Lung microvascular endothelial cell (primary cell): ENCODE measurements at places on chromosomes 4 and X. TPM values are rescaled to one million over a fixed set of nuclear protein-coding genes. Genes with fewer than 3 reads are reported as not detected.

DNA sequence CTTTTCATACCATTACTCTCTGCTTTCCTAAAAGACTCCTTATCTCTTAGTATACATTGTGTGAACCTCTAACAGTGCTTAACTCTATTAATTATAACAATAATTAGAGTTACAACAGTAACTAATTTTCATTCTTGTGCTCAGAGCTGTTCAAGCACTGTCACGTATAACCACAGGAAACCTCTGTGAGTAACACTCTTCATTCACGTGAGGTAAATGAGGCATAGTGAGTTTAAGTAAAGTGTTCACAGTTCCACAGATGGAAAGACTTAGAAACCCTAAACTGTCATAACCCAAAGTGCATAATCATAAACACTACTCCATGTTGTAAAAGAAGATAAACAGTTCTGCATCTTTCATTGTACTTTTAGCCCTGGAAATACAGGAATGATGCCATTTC is 222.4 kb downstream of the CCSER1 start:
- DNase-seq, result no peak

The FAT1 gene
- 0.60 and 1.7 TPM in 2 replicates for total RNA-seq

DNA sequence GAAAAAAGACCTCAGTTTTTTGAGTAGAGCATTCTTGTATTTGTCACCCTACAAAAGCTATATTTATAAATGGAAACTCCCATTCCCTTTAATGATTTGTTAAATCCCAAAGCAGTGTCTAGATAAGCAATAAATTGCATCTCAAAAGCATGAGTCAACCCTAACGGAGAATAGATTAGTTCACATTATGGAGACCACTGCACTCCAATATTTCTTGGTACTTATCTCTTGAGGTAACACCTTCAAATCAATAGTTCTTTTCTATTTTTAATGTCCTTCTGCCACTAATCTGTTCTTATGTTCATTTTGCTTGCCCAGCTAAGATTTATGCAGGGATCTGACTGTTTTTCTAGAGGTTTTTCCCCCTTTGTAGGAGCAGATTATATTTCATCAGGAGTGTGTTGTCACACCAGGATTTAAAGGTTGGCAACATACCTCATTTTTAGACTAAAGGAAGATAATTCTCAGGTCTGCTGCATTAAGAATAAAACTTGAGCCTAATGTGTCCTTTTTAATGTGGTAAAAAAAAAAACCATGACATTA is 91.4 kb upstream of the ADGRG2 start:
- no peak for DNase-seq

The ZCCHC18 gene
- total RNA-seq, result 0.87 and 1.4 TPM in 2 replicates

DNA sequence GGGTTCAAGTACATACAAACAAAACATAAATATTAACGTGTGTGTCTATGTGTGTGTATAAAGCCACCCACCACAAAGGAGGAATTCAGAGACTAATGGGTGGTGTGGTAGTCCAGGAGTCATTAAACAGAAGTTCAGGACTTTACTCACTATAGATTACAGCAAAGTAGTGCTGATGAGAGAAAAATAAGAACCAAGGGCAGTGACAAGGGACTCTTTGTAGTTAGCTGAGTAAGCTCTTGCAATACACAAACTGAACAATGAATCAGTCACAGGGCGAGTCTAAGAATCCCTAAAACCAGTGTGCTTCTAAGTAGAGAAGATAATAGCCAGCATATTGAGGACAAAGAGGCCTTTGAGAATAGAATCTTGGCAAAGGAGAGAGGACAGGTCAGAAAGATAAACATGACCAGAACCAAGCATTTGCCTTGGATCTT is 232.4 kb downstream of the PPP3CA start:
- DNase-seq, result no peak

- no peak for DNase-seq
Observed at GRCh38 chr4:52195869-52196268, 144.8 kb downstream of the SPATA18 start.

The INTS6L gene
- total RNA-seq, result 0.44 and 0.60 TPM in 2 replicates

GRCh38 chr4:17578482-17578891 is 1.5 kb downstream of the LAP3 start:
- DNase-seq, result no peak

The BANK1 gene
- total RNA-seq, result under 0.01 TPM in 1 of 2 replicates, not detected in the other

- DNase-seq, result no peak
Observed at GRCh38 chrX:69539437-69539836, 35.3 kb downstream of the NALF2 start.

DNA sequence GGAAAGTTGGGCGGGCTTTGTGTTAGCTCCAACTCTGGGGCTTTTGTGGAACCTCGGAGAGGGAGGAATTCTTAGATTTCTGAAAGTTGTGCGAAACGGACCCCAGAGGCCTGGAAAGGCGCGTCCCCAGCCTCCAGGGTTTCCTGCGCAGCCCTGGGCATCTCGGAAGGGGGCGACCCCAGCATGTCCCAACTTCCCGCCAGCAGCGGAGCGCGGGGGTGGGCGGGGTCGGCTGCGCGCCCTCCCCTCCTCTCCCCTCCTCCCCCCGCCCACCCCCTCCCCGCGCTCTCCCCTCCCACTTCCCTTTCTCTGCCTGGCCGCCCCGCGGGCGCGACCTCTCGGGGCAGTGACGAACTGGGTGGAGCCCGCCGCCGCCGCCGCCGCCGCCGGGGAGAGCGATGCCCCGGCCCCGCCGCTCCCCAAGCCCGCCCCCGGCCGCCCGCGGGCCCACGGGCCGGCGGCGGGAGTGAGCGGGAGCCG is 16.8 kb downstream of the PTTG2 start:
- DNase-seq, result peak; percentile 71

DNA sequence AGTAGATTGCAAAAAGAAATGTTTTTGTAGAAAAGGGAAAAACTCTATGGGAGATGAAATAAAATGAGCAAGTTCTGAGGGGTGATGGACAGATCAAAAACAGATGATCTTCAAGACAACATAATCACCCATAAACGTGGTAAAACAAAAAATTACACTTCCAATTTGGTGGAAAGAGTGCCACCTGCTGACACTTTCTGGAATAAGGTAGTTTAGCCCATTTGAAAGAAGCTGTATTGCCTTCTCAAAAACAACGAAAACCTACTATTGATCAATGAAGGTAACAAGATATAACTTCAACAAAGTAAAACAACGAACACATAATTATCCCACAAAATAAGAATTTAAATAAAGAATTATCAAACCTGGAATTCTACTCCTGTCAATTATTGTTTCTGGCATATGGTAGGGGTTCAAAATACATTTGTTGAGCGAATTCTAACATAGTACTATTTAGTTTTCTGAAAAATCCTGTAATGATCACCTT is 2.5 kb downstream of the COQ2 start:
- peak; percentile 75 for DNase-seq

The ARHGAP6 gene
- under 0.01 and 0.22 TPM in 2 replicates for total RNA-seq

The SEPTIN11 gene
- 107 and 161 TPM in 2 replicates for total RNA-seq

GRCh38 chr4:113692809-113693411 is 68.6 kb downstream of the CAMK2D start:
- DNase-seq, result no peak

DNA sequence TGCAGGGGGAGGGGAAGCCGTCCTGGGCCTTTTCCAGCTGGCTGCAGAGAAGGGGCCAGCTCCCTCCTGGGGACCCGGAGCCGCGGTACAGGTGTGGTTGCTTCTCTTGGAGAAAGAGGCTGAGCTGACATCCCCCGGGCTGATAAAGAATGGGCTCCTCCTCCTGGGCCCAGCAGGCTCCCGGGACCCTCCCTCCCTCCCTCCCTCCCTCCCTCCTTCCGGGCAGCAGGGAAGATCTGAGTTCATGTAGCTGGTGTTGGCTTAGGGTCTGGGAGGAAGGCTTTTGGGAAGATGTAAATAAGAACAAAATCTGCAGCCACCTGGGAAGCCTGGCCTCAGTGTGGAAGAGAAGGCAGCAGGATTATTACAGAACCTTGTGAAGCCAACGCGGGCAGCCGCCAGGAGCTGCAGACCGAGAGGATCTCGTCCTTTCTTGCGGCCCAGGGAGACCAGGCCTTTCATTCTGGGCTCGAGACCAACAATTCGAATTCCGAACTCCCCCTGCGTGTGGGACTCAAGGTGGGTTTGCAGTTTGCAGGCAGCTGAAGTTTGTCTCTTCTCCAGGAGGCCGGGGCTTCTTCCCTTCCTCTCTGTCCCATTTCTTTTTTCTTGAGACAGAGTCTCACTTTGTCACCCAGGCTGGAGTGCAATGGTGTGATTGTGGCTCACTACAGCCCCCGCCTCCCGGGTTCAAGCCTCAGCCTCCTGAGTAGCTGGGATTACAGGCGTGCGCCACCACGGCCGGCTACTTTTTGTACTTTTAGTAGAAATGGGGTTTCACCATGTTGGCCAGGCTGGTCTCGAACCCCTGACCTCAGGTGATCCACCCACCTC is at the start of gene PLCXD1:
PLCXD1 (plus strand) TSS at position 216 of the 834 bp plus-strand sequence. CDS start 2,807 bp downstream, outside the sequence.
- no peak for DNase-seq

The GAGE12H gene
- not detected in 2 replicates for total RNA-seq

DNA sequence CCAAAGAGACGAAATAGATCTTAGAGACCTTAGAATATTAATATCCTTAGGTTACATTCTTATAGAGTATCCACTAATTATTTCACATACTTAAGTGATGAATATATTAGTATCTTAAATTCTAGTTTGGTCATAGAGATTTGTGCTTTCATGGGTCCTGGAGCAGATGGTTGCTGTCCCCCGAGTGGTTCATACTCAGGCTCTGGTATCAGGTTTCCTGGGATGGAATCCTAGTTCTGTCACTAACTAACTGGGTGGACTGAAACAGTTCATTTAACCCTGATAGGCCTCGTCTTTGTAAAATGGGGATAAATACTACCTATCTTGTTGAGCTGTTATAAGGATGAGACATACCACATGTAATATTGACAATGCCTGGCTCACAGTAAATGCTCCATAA is 264.6 kb downstream of the TENM3 start:
- no peak for DNase-seq

- peak; percentile 85 for DNase-seq
Observed at GRCh38 chr4:150379454-150379853, 202.5 kb upstream of the MAB21L2 start.

GRCh38 chr4:123017636-123018395 is 95.4 kb upstream of the NUDT6 start:
- DNase-seq, result peak; percentile 78

DNA sequence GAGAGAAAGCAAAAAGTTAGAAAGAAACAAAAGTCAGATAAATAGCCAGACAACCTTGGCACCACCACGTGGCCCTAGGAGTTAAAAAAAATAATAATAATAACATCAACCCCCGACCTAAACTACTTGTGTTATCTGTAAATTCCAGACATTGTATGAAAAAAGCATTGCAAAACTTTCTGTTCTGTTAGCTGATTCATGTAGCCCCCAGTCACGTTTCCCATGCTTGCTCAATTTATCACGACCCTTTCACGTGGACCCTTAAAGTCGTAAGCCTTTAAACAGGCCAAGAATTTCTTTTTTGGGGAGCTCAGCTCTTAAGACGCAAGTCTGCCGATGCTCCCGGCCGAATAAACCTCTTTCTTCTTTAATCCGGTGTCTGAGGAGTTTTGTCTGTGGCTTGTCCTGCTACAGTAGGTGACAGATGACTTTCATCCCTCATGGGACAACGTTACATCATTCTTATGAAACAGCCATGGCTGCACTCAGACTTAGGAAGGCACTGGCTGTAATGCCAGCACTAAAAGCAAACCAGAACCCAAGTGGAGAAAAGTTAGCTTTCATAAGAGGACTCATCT is 520 bp downstream of the ACOX3 start:
- DNase-seq, result no peak

The ARMCX4 gene
- 2.6 and 4.2 TPM in 2 replicates for total RNA-seq

The POU4F2 gene
- not detected in 2 replicates for total RNA-seq

The FRG2 gene
- not detected in 2 replicates for total RNA-seq

- no peak for DNase-seq
Observed at GRCh38 chr4:2289311-2289954, 27.5 kb upstream of the MXD4 start.

The PAGE2 gene
- not detected in 2 replicates for total RNA-seq

DNA sequence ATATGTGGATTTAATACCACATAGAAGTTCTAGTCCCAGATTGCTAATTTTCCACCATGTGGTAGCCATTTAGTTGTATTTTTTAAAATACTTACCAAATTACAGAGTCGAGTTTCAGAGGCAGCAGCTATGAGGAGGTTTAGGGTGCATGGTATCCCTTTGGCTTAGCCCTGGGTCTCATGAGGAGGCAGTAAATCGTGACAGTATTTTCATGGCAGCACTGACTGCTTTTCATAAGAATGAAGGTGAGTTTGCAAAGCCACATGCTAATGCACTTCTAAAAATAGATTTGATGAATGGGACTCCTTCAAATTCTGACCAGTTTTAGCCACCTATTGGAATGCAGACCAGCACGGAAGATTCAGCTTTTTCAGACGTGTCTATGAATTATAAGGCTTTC is 114.0 kb upstream of the FRG1 start:
- DNase-seq, result no peak

GRCh38 chr4:76302826-76303438 is 3.6 kb upstream of the STBD1 start:
- no peak for DNase-seq

The SH2D1A gene
- not detected in 2 replicates for total RNA-seq

The GAGE12F gene
- not detected in 2 replicates for total RNA-seq

GRCh38 chr4:6889736-6890324 is 19.8 kb upstream of the TBC1D14 start:
- DNase-seq, result no peak

The NDST4 gene
- total RNA-seq, result not detected in 2 replicates

The VEGFC gene
- total RNA-seq, result 0.60 and 2.4 TPM in 2 replicates

The PHOX2B gene
- not detected in 2 replicates for total RNA-seq

DNA sequence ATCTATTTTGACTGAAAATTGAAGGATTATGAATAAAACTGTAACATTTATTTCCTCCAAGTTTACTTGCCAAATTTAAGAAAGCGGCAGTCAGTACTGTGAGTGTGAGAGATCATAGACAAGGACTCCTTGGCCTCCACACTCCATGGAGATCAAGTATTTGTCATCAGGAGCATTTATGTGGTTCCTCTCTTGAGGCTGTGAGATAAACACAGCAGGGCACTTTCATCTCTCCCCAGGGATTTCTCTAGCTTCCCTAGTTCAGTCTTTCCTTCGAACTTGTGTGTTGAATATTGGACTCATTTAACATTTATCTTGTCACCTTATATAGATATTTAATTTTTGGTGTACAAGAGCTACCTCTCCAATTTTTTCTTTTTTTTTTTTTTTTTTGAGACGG is 40.8 kb downstream of the PDE5A start:
- DNase-seq, result no peak

The OGT gene
- total RNA-seq, result 59.1 and 83.1 TPM in 2 replicates
